Non-pigmented ciliary epithelial cell (primary cell): ENCODE measurements at places on chromosomes 3 and 15.

- peak; percentile 90 for DNase-seq
Measured at GRCh38 chr3:16448639-16449070, 64.8 kb downstream of the RFTN1 start.

DNA sequence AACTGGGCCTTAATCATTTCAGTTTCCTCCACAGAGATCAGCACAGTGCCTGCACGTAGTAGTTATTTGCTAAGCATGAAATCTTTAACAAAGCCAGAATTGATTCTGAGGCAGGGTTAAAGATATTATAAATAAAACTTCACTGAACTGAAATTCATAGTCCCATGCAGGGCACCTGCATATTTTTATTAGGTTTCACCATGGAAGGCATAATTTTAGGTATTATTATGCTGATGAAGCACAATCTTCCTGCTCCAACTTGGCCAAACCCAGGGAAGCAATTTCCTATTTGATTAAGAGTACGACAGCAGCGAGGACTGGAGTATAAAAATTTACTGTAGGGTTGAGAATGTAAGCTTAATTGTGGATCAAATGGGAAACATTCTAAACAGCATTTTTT lies 1070.4 kb upstream of the CFAP20DC start:
- no peak for DNase-seq

GRCh38 chr3:100869787-100870186 lies 123.4 kb downstream of the ABI3BP start:
- DNase-seq = no peak

DNA sequence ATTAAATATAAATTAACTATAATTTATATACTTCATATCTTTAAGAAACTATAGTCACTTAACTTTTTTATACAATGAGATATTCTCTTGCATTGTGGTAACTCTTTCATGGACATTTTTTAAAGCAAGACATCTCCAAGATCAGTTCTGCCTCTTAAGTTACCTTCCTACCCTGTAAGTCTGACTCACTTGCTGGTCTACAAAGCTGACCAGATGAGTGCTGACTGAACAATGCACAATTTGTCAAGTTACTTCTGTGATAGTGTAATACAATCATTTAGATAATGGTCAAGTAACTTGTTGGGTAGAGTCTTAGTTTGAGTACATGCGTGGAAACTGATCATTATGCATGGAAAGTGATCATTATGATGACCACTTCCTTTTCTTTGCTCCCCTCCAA lies 145.9 kb downstream of the MEIS2 start:
- DNase-seq = peak; percentile 20

DNA sequence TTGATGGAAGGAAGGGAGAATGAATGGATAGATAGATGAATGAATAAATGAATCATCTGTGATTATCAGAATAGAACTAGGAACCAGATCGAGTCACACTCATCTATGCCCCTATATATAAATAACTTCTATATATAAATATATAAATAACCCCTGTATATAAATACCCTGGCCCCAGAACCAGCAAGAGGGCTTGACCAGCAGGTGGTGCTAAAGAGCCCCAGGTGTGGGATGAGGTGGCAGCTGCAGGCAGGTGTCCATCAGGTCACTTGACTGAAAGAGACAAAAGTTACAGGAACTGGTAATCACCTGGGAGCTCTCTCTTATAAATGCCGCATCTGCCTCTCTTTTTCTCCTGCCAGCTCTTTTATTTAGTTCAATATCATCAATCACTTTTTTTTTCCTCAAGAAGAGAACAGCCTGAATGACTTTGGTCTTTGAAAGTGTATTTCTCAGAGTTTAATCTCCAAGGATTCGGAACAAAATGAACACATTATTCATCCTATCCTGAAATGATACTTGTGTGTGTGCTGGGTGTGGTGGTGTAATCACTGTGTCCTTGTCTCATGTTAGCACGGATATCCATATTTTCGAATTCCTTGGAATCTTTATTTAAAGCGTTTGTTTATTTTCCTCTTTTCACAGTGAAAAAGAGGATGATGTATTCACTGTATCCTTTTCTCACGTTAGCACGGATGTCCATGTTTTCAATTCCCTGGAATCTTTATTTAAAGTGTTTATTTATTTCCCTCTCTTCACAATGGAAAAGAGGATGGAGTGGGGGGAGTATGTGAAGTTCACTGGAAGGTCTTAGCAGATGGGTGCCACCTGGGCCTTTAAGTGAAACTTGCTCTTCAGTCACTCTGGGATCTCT lies 35.4 kb upstream of the ATG7 start:
- no peak for DNase-seq

DNA sequence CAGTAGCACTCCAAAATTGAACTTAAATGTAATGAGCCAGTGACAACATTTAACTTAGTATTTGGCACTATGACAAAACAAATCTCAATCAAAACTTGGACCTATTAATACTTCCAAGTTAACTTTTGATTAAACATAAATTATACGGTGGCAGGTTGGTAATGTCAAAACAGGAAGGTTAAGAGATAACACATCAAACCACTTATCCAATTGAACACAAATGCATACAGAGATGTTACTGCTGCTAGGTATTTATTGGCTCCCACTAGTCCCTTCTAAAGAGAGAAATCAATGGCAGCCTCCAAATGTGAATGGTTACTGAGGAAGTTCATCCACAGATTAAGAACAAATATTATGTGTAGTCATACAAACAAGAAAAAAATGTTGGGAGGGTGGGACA lies 1.8 kb downstream of the GSK3B start:
- DNase-seq = no peak

- no peak for DNase-seq
Measured at GRCh38 chr15:54810031-54810430, 386.7 kb downstream of the RSL24D1 start.

DNA sequence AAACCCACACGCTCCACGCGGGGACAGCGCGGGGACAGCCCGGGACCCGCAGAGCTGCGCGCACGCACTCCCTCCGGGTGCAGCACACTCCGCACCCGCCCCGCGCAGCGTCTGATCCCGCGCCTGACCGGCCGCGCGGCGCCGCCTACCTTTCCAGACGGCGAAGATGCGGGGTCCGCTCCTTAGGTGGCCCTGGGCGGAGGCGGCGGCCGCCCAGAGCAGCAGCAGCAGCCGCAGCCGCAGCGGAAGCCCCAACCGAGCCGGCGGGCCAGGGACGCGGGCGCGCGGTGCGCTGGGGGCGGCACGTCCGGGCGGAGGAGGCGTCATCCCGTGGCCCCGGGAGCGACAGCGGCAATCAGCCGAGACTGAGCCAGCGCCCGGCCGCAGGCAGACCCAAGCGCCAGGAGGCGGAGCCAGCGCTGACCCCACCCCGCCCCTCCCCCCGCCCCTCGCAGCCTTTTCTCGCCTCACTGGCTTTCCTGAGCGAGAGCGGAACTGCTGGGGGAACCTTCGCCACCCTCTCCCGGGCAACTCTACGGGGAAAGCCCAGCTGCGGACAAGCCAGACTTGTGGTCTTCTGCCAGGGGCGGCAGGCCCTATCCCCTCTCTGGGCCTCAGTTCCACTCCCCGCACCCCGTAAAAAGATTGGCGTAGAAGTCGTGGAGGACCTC lies at the start of gene SEMA7A:
Gene SEMA7A, minus strand, starts transcription at position 367 of the 671 bp plus-strand sequence. Its CDS starts 40 bp downstream, at position 327.
- DNase-seq = no peak

DNA sequence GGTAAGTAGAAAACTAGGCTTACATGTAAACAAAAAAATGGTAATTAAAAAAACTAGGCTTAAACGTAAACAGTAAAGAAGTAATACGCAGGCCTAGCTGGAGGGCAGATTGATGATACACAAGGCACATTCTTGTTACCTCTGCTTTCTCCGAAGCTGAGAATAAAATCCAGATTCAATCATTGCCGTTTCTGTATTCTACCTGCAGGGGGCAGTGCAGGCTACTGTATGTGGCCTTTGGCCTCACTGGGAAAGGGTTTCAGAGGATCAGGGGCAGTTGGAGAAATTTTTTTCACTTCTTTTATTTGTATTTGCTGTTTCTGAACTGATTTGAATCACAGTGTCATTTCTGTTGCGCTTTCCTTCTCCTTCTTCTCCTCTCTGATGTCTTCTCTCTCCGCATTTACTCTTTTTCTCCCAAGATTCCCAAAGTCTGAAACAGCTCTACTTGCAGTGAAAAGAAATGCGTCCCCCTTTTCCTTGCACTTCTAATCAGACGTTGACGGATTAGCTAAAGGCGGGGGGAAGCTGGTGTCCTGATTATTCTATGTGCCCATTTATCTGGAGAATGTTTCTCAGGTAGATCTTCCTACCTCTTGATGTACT lies 67.1 kb upstream of the MCTP2 start:
- DNase-seq = no peak

- no peak for DNase-seq
Measured at GRCh38 chr3:10775828-10776227, 40.2 kb upstream of the SLC6A11 start.

DNA sequence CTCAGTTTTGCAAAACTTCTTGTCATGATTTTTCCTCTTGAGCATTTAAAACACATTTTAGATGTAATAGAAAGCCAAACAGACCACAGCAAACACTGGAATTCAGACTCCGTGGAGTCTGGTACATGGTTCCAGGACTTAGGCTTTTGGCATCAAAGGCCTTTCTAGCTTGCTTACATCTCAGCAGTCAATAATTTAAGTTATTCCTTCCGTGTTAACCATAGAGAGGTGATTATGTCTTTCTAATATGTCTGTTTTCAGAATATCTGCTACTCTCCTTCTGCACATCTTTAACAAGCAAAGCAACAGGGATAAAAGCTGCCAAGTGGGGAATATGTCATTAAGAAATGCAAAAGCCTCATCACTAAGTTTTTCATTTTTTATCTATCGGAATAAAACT lies 171.7 kb upstream of the CRBN start:
- no peak for DNase-seq

DNA sequence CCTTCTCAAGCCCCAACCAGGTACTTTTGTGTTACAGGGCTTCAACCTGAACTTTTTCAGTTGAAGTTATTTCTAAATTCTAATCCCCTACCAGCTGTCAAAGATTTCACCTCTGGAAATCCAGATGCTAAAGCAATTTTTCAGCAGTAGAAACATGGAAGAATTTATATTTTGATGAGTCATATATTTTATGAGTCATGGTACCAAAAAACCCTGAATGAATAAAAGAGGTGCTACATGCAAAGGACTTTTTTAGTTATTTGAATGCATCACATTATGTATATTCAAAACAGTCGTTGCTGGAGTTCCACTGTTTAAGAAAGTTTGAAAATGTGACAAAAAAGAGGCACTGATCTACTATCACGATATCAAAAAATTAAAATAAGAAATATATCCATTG lies 96.0 kb upstream of the ZNF385D start:
- DNase-seq = no peak

DNA sequence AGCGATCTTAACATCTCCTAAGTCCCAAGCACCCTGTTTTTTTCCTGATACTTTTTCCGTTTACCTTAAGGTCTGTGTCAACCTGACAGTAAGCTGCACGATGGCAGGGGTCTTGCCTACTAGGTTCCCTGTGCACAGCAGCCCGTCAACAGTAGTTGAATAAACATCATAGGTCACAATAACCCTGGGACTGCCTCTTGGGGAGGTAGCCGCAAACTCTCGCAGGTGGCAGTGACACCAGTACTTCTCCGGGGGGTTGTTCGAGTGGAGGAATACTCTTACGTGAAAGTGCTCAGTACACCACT lies 365 bp upstream of the PDCD6IP start:
- DNase-seq = no peak

- no peak for DNase-seq
Measured at GRCh38 chr3:50294492-50295403, 2.5 kb upstream of the IFRD2 start.

GRCh38 chr3:191774485-191774884 lies 313.5 kb downstream of the PYDC2 start:
- peak; percentile 79 for DNase-seq

DNA sequence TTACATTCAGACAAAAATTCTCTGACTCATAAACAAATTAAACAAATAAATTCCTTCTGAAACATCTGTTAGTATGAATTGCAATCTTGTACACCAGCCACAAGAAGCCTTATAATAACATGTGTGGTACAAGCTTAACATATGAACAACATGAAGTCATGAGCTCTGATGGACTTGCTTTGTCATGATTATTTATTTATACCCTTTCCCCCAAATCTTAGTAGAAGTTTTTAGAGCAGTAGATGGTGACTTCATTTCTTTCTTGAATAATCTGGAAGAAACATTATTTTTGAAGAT lies 633.4 kb downstream of the EPHA3 start:
- DNase-seq = no peak

DNA sequence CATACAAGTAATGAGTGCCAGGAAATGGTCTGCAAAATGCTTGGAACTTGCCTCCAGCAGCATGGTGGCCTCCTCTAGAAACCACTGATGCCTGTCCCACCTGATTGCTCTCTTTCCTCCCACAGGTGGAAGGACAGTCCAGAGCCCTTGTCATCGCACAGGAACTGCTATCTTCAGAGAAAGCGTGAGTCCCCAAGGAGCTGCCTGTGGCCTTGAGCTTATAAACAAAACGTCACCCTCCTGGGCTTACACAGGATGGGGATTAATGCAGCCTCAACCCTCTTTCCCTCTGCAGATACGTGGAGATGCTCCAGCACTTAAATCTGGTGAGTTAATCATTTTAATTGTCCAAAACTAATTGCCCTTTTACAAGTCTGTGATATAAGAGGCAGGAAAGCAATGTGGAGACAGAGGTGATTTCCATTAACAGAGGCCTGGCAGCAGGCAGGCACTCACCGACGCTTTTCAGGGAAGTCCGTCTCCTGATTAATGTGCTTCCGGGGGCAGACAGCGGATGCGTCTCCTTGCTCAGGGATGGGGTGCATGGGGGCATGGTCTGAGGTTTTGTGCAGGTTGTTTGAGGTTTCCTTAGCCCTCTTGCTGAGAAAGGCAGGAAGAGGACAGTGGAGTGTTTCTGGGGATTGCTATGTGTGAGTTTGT lies 61.8 kb downstream of the FGD5 start:
- no peak for DNase-seq

DNA sequence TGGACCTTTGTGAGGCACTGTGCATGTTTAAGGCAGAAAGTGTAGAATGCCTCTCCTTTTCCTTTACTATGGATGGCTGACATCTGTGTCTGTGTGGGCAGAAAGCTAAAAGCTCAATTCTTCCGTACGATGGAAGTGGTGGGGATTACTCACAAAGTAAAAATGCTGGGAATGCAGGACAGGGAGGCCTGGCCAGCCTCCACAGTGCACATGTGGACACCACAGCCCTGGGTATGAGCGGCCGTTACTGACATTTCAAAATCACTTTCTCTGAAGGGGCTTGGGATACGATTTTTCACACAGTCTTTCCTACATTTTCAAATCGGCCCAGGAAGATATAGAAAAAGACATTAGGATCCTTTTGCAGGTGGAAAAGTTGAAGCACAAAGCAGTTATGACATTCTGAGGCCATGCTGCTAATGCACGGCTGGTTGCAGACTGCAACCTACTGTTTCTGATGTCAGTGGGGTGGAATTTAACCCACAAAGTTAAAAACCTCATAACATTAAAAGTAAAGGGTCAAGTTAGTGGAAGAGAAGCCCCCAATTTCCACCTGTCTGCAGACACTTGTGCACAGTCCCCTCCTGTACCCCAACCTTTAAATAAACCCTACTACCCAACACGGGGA lies 27.9 kb downstream of the EHD4 start:
- peak; percentile 84 for DNase-seq

GRCh38 chr3:136595913-136596697 lies 156.1 kb downstream of the STAG1 start:
- no peak for DNase-seq

- DNase-seq = no peak
Measured at GRCh38 chr3:139309061-139309591, 34.7 kb upstream of the MRPS22 start.
